Left renal cortex interstitium (tissue), 4 donors: ENCODE measurements at places on chromosomes 1 and 21.

GRCh38 chr1:172380441-172381244 is 39.8 kb upstream of the C1orf105 start:
- no peak for DNase-seq

GRCh38 chr1:205515781-205516253 is 11.3 kb downstream of the CDK18 start:
- no peak for DNase-seq

DNA sequence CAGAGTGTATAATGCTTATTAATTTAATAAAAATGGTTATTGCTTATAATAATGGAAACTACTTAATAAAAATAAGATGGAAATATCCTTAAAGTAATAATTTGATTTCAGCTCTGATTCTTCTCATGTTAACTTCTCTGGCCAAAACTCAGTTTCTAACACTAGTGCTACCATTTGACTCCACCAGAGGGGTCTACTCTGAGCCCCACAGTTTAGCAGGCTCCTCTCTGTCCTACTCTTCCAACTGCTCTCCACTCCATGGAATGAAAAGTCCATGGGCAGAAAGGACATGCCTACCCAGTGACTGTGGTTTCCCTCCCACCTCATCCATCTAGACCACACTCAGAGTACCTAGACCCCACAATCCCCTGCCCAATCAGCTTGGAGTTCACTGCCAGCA is 489.1 kb upstream of the CAMK1G start:
- no peak for DNase-seq

- DNase-seq, result no peak
Measured at GRCh38 chr1:36133484-36133883, 8.5 kb upstream of the COL8A2 start.

DNA sequence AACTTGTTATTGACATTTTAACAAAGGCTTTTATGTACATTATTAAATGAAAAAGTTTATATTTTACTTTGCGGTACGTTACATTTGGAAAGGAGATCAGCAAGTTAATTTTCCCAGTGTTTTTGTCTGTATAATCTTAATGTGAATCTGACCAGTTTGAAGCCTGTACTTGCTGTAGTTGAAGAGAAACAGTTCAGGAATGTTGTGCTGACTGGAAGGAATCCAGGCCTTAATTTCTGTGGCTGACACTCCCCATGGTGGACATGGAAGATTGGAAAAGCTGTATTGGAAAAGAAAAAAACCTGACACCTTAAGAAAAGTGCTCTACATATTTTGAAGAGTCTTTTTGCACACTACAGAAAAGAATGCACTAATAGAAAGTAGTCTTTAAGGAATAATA is 15.5 kb downstream of the LEPR start:
- DNase-seq, result no peak

GRCh38 chr21:38205940-38206339 is 50.9 kb upstream of the KCNJ15 start:
- DNase-seq, result no peak

DNA sequence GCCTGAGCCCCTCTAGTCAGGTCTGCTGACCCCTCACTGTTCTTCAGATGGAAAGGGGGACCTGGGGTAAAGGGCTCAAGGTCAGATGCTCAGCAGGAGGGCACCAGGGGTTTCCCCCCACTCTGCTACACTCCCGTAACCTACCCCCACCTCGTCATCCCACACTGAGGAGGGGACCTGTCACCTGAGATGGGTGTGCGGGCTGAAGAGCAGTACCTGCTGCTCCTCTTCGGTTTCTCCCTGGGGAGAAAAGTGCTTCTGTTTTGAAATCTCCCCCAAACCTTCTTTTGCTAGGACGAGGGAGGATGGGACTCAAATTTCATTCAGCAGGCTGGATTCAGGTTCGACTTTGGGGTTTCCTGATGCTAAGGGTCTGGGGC is 65.2 kb downstream of the SYT2 start:
- DNase-seq, result no peak

DNA sequence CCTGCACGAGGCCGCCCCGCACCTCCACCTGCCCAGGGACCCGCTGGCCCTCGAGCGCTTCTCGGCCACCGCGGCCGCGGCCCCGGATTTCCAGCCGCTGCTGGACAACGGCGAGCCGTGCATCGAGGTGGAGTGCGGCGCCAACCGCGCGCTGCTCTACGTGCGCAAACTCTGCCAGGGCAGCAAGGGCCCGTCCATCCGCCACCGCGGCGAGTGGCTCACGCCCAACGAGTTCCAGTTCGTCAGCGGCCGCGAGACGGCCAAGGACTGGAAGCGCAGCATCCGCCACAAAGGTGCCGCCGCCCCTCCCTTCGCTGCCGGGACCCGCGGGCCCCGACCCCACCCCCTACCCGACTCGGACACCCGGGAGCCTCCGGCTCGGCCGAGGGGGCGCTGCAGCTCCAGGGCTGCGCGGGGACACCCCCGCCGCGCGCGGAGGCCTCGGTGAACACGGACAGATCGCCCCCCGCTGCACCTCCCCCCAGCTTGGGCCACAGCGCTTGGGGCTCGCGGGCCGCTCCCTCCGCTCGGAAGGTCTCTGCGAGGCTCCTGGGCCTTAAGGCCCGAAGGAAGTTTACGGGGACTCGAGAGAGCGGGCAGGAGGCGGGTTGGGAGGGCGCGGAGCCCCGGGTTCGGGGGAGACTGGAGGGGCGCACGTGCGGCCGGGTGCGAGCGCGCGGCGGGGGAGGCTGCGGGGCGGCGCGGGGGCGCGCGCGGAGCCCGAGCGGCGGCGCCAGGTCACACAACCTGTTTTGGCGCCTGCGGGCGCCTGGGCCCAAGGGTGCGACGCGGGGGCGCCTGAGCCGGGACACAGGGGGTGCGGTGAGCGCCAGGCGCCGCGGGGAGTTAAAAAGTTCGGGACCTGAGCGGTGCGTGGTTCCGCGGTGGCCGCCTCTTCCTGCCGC is 1.2 kb downstream of the SAMD11 start:
- DNase-seq, result no peak

DNA sequence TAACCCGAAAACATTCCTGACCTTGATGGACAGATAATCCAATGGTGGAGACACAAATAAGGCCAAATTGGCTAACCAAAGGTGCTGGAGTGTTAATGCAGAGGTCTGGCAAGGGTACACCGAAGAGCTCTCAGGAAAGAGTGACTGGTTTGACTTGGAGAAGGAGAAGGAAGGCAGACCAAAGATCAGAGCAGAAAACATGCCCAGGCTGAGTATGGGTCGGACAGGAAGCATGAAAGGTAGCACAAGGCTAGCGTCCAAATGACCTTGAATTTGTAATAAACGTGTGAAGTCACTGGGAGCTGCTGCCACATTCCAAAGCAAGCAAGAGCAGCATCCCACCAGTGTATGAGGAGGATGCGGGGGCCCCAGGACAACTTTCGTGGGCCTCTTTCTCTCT is 45.7 kb downstream of the APP start:
- DNase-seq, result no peak

DNA sequence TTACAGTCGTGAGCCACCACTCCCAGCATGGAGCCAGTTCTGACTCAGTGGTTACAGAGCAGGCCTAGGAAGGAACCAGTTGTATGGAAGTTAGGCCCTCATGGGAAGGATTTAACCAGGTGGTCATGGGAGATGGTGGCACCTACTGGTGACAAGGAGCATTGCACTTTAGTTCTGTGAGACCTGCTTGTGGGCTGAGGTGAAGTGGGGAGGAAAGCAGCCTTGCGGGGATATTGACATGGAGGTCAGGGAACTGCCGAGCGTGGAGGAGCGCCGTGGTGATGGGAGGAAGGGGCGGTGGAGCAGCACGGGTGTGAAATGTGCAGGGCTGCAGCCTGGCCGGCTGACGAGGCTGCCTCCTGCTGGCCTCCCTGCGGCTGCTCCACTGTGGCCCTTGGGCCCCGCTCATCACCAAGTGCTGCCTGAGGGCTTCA is 100.4 kb downstream of the GALNT2 start:
- DNase-seq, result no peak

DNA sequence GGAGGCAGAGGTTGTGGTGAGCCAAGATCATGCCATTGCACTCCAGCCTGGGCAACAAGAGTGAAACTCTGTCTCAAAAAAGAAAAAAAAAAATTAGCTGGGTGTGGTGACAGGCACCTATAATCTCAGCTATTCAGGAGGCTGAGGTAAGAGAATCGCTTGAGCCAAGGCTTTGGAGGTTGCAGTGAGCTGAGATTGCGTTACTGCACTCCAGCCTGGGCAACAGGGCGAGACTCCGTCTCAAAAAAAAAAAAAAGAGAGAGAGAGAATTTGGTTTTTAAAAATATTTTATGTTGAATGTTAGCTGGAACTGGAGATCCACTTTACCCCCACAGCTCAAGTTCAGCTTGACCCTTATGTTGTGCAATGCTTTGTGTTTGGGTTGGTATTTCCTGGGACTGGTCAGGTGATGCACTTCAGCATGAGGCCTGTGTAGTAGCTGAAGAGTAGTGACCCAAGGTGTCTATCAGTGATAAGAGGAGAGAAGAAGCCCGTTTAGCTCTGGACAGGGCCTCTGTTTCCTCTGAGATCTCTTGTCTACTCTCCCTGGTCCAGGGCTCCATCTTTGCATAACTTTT is 36.8 kb upstream of the MACF1 start:
- DNase-seq, result no peak

DNA sequence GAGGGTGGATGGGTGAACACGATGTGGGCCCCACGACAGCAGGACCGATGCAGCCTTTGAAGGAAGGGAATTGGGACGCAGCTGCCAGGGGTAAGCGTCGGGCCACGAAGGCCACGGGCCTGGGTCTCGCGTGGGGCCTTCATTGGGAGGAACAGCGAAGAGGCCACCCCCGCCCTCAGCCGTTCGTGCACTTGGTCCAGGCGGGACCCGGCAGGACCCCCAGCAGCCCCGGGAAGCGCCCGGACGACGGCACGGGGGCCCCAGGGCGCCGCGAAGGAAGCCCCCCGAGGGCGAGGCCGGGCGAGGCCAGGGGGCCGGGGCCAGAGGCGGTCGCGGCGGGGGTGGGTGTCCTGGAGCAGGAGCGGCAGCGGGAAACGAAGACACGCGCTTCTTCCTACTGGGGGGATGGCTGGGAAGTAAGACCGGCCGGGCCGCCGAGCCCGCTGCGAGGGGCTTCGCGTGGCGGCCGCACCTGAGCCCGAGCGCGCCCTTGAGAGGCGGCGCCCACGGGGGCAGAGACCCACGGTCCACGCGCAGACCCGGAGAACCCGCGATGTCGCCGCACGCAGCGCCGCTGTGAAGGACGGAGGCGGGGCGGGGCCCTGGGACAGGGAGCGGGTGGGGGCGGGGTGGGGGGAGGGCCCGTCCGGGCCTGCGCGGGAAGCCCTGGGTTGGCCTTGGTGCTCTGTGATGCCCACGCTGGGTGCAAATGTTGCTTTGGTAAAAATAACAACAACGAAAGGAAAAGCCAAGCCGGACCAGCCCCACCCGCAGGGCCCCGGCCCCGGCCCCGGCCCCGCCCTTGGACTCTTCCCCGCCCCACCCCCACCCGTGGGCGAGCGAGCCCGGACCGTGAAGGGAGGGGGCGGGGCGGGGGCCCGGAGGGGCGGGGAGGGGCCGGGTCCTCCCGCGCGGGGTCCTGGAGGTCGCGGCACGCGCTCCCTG is 56.0 kb upstream of the ADARB1 start:
- DNase-seq, result no peak

DNA sequence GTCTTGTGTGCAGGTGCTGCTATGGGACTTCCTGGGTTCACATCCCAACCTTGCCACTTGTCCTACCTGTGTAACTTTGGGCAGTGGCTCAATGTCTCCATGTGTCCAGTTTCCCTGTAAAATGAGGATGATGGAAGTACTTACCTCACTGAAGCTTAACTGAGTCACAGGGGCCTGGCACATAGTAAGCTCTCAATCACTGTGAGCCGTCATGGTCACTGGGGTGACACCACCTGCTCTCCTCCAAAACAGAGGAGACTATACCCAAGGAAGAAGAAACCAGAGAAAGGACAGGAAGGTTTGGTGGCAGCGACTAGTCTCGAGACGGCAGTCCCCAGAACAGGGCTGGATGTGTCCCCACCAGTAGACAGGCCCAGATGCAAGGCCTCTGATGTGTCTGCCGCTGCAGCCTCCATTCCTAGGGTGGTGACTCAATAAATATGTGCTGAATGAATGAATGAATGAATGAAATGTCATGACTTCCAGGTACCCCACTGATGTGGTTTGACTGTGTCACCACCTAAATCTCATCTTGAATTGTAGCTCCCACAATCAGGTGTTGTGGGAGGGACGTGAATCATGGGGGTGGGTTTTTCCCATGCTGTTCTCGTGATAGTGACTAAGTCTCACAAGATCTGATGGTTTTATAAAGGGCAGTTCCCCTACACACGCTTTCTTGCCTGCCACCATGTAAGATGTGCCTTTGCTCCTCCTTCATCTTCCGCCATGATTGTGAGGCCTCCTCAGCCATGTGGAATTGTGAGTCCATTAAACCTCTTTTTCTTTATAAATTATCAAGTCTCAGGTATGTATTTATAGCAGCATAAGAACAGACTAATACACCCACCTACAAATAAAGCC is 13.0 kb upstream of the LRP8 start:
- no peak for DNase-seq

DNA sequence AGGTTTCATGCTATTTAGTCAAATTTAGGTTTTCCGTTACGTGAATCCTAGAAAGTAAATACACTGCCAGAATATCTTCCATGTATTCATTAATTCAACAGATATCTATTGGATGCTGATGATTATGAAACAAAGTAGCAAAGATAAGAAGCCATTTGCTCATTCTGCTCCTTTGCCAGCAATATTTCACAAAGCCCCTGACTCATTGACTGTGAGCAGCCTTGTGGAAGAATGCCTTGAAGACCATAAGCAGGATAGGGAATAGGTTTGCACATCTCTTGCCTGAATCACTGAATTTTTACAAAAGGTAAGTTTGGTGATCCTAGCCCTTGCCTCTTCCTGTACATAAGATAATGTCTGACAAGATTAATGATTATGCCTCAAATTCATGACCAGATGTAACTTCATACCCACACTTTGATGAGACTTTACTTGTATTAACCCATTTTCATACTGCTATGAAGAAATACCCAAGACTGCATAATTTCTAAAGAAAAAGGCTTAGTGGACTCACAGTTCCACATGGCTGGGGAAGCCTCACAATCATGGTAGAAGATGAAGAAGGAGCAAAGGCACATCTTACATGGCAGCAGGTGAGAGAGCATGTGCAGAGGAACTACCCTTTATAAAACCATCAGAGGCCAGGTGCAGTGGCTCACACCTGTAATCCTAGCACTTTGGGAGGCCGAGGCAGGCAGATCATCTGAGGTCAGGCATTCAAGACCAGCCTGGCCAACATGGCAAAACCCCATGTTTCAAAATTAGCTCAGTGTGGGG is 1.6 kb upstream of the PIGK start:
- no peak for DNase-seq

GRCh38 chr1:27037518-27037917 is 24.9 kb upstream of the TENT5B start:
- DNase-seq, result no peak
